ENCODE measurements at places on chromosomes 12 and 14.

- no peak for DNase-seq
Measured at GRCh38 chr14:94119071-94119470, 8.5 kb downstream of the IFI27 start.

DNA sequence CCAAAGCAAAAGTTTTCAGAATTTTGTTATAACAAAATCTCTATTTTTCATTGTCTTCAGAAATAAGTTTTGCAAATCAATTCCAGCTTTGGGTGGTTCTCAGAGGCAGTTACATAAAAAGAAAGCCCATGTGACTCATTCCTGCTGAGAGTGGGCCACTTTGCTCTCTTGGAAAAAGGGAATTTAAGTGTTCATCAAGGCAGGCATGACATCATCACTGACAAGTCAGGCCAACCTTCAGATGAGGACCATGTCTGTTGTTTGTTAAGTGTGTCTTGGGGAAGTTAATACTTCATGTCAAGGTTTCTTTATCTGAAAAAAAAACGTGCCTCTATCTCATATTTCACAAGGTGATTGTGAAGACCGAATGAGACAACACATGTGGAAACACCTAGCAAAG lies 519.8 kb upstream of the TMPO start:
- DNase-seq, result no peak

DNA sequence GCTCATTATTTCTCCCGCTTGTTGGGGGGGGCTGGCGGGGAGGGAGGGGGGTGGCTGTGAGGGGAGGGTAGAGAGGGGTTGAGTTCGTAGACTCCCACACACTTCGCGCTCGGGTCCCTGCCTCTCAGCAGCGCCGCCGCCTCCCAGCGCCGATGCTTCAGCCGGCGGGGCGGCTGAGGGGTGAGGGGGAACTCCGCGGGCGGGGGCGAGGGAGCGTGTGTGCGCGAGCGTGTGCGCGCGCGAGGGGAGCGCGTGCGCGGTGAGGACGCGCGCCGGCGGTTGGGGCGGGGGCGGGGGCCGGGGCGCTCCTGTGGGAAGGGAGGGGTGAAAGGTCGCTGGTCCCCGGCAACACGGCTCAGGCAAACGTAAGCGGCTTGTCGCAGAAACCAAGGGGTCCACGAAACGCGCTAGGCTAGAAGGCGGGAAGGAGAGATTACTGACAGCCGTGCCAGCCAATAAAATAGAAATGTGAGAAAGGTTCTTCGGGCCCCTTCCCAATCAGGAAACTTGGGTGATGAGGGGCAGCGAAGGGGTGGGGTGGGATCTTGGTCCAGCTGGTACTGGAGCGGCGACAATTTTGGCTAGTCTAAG lies 343 bp upstream of the NOVA1 start:
- DNase-seq, result no peak

GRCh38 chr12:51424662-51425539 lies at the start of gene SLC4A8:
TSS of gene SLC4A8 (plus strand) at chr12:51424831. CDS start at chr12:51424988, 157 bp downstream.
- DNase-seq, result peak; percentile 68

DNA sequence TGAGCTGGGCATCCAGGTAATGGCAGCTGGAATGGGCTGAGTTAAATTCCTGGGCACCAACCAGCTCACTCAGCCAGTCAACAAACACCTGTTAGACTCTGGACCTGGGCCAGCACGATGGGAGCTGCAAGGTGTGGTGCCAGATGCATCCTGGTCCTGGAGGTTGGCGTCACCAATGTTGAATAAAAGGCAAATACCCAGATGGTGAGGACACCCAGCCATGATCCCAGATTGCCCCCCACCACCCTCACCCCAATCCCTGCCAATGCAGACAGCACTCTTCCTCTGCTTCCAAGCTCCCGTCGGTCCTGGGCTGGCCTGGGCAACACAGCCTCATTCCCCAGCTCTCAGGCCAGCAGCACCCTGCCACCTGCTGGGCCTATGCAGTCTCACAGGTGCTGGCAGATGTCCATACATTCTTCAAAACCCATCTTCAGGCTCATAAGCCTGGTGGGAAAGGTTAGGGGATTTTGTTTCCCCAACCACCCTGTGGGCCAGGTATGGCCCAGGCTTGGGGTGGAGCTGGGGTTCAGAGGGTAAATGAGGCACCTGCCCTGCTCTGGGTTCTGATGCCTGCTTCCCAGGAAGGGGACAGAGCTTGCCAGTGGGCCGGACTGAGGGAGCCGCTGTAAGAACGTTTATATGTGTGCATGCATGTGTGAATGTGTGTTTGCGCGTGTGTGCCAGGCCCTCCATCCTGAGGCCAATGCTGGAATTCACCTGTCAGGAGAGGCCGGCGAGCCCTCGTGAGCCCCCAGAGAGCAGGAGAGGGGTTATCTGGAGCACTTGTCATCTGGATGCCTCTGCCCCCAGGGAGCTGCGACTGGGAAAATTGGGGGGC lies 58.0 kb downstream of the LGMN start:
- no peak for DNase-seq

DNA sequence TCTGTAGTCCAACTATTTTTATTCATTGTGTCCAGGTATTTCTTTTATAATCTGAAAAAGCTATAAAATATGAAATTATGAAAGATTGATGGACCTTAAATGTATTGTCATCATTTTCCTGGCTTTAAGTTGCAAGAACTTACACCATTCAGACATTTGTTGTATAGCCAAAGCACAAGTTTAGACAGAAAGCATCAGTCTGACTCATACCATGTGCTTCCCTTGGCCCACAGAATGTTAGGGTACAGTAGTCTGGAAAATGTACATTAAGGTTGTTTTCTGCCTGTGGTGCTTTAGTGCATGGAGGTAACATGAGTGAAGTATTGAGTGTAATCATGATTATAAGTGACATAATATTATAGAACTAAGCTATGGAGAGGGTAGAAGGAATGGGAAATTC lies 1002.5 kb downstream of the BCL11B start:
- no peak for DNase-seq

GRCh38 chr14:77032491-77032843 lies 4.0 kb upstream of the IRF2BPL start:
- DNase-seq, result no peak

GRCh38 chr12:57515934-57516541 lies 4.3 kb downstream of the DDIT3 start:
- no peak for DNase-seq

- DNase-seq, result no peak
Measured at GRCh38 chr12:105721891-105722290, 391.4 kb downstream of the C12orf75 start.

DNA sequence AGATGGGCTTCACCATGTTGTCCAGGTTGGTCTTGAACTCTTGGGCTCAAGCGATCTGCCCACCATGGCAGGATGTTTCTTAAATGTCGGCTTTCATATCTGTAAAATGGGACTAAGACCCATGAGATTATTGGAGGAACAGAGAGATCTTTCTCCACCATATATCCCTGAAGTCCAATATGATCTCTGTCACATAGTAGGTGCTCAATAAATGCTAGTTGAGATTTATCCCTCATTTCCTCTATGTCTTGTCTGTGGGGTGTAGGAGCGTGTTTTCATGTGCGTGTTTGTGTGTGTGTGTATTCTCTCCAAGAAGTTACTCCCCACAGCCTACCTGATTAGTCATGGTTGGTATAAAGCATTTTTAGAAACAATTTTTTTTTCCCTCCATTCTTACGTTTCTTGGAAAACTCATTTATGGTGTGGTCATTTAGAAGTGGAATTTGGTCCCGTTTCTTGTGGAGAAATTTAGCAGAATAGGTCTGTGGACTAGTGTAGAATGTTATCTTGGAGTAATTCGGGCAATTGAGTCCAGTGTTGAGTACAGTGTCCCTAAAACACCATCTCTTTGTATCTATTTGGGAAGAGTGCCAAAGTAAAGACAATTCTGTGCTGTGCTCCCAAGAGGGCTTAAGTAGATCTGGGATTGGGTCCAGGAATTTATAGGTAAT lies 4.3 kb downstream of the STRAP start:
- no peak for DNase-seq

GRCh38 chr12:117158911-117159553 lies 31.2 kb downstream of the FBXO21 start:
- DNase-seq, result no peak

DNA sequence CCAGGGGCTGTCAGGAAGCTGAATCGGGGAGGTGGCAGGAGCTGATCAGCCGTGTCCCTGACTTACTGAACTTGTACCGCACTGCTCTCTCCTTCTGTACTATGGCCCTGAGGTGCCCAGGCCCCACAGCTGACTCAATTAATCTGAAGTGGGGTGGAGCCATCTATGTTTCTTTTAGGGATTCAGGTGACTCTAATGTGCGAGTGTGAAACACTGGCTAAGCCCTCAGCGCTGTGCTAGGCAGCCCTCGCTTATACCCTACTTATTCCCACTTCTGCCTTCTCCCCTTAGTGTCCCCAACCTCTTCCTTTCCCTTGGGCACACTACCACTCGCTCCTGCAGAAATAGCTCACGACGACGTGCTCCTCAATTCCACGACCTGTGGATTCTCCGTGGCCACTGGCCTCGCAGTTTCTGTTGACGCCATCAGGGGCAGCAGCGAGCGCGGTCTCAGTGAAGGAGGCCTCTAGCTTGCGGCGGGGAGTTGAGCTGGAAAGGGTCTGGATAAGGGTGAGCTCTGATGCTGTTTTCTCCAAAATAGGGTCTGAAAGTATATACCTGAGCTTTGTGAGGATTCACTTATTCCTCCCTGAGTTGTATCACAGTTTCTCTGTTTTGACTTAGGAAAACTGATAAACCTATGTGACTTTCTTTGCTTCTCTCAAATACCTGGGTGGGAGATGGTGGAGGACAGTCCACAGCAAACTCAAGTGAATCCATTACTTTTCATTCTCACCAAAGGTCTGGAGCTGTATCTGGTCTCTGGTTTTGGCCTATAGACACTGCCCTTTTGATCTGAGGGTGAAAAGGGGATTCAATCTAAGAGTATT lies 167.6 kb downstream of the SLC41A2 start:
- DNase-seq, result peak; percentile 54

DNA sequence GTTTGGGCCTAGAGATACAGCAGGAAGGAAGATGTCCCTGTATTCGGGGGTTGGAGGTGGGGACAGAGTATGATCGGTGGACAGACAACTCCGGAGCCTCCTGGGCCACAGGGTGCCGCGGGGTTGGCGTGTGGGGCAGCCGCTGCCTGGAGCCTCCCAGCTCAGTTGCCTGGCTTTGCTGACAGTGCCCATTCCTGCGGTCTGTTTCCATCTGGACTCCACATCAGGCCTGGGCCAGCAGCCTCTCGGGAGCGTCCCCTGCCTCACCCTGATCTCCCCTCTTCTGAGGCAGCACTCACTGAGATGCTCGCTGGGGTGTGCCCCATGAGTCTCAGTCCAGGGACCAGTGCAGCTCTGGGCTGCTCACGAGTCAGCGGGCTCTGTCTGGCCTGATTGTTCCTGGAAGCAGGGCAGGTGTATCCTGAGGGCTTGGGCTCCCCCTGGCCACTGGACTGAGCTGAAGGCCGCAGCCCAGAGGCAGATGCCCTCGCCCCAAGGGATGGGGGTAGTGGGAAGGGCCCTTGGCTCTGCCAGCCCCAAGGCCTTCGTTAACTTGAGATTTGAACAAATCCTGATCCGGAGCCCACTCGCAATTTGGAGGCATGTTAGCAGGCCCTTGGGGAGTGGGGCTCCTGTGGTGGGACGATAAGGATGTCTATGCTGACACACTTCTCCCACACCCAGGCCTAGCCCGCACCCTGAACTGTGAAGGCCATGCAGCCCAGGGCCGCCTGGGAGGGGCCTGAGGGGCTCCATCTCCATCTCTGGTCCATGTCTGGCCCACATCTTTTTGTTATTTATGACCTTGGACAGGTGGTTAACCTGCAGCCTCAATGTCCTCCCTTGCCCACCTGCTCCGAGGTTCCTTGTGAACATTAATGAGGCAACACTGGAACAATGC lies 7.5 kb downstream of the HIP1R start:
- no peak for DNase-seq

DNA sequence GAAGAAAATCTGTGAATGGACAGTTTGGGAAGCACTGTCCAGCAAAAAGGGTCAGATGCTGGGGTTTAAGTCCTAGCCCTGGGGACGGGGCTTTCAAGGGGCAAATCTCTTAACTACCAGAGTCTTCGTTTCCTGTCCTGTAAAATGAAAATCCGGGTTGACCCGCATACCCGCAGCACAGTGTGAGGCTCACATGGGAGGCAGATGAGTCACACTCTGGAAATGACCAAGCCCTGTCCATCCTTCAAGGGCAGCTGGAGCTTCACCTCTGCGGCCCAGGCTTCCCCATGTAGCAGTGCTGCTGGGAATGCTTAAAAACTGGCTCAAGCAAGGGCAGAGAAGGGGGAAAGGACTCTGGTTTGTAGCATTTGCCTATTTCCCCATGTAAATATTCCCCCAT lies 19.0 kb downstream of the FAM181A start:
- DNase-seq, result no peak

GRCh38 chr14:45156067-45156466 lies 20.3 kb downstream of the FANCM start:
- DNase-seq, result no peak

GRCh38 chr12:17928708-17929366 lies 161.2 kb downstream of the RERGL start:
- DNase-seq, result no peak

GRCh38 chr14:69625299-69626131 lies 14.1 kb downstream of the SUSD6 start:
- DNase-seq, result peak; percentile 71

DNA sequence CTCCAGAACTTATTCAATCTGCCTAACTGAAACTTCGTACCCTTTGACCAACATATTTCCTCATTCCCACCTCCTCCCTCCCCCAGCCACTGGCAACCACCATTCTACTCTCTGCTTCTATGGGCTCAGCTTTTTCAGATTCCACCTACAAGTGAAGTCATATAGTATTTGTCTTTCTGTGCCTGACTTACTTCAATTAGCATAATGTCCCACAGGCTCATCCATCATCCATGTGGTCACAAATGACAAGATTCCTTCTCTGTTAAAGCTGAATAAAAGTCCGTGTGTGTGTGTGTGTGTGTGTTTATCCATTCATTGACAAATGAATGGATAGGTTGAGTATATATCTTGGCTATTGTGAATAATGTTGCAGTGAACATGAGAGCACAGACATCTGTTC lies 1.3 kb upstream of the C14orf39 start:
- no peak for DNase-seq

DNA sequence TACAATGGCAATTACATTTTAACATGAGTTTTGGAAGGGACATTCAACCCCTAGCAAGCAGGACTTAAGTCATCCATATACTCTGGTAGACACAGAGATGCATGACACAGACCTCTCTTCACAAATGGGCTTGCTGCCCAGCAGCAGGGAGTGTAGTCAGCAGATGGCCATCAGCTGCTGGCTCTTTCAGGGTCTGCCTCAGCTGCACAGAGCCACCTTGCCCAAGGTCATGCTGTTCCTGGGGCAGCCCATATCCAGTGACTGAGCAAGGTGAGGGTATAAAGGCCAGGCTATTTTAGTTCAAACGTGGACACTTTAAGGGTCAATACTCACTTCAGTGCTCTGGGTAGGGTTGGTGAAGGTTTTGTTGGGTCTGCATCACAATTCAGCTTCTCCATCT lies 58.3 kb upstream of the JDP2 start:
- no peak for DNase-seq

- DNase-seq, result no peak
Measured at GRCh38 chr12:15270591-15270990, 49.4 kb upstream of the RERG start.

GRCh38 chr12:116528498-116528897 lies 30.7 kb upstream of the MAP1LC3B2 start:
- no peak for DNase-seq

- no peak for DNase-seq
Measured at GRCh38 chr12:120230326-120230973, 29.5 kb upstream of the RPLP0 start.
